ENCODE measurements at places on chromosomes 6 and 20.

DNA sequence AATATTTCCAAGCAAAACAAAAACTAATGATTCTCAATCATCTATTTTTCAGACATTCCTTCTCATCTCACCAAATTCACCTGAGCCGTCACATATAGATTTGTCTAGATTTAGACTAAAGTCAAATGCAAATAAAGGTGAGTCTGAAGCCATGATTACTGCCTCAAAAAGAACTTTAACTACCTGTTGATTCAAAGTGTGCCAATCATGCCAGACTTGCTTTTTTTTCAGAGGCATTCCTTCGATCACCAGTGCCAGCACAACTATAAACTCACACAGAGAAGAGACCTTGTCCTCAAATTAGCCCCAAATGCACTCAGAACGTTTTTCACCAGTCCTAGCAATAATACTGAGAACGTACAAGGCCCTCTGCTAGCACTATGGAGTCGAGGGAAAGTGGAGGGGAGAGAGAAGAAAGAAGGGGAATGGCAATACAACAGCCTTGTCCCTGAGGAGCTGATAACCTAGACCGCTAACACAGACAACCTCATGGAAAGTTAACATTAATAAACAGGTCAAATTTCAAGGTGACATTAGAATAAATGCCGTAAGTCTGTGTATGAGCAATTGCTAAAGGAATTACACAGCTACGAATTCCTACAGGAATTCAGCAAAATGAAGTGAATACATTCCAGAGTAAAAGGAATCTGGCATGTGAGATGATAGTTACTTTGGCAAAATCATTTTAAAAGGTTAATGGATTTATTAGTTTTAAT is 60.9 kb downstream of the EPB41L2 start:
- no peak for DNase-seq

DNA sequence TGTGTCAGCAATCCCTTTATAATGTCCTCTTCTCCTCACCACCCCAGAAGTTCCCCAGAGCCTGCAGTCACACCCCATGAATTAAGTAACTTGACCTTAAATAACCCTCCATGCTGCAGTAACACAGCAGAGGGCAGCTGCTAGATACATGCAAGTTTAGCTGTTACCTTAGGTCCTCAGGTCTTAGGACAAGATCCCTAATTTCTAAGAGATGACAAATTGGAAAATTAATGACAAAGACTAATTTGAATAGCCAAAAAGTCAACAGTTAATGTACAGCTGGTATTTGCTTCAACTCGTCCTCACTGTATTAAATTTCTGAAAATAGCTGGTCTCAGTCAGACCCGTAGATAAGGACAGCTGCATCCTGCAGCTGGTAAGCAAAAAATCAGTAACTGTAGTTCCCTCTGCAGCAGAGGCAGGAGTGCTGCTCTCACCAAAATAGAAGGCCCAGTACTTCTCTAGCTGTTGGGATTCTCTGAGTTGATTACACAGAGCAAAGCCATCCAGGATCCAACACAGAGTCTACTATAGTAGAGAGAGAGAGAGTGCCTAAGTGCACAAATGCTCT is 62.4 kb downstream of the TNFRSF21 start:
- no peak for DNase-seq

DNA sequence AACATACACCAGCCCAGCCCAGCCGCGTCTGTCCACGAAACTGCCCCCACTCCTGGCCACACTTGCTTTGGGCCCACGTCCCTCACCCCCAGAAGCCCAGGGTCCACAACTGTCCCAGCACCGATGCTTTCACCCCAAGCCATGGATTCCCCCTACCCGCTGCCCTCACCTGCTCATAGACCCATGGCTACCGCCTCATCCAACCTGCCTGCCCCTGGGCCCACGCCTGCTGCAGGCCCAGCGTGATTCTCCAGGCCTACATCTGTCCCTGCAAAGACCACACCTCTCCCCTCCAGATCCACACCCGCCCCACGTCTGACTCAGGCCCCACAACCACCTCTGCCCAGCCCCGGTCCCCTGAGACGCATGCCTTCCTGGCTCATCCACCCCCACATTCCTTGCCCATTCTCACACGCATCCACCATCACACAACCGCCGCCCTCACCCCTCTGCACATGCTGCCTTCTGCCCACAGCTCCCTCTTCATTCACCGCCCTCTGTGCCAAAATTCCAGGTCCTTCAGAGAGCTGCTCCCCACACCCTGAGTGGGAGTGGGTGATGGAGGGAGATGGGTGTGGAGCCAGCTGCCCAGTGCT is 86.7 kb downstream of the GRM4 start:
- DNase-seq: no peak

DNA sequence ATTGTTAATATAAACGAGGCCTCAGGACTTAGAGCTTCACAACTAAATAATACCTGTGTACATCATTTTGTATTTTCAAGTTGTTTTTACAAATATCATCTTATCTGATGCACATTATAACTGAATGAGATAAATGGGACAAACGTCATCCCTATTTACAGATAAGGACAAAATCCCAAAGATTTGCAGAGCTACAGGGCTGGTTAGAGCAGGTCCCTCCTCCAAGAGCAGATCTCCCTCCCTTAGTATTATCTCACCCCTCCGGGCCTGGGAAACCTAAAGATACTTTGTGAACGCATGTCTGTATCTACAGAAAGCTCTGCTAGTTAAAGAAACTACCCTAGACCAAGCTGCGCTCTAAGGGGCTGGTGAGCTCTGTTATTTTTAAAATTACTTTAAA is 130.4 kb upstream of the PROKR2 start:
- no peak for DNase-seq

DNA sequence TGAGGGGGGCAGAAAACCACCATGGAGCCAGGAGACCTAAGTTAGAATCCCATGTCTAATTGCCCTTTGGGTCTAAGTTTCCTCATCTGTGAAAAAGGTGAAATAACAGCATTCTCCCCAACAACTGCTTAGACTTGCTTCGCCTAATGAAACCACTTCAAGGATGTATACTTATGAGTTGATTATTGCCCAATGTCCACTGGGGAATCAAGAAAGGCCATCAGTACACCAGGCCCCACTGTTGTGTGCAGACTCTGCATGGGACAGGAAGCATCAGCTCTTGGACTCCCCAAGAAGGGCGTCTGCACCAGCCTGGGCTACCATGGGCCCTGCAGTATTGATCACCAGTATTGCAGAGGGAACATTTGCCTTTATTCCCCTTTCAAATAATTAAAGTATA is 189.6 kb downstream of the MAFB start:
- DNase-seq: no peak

DNA sequence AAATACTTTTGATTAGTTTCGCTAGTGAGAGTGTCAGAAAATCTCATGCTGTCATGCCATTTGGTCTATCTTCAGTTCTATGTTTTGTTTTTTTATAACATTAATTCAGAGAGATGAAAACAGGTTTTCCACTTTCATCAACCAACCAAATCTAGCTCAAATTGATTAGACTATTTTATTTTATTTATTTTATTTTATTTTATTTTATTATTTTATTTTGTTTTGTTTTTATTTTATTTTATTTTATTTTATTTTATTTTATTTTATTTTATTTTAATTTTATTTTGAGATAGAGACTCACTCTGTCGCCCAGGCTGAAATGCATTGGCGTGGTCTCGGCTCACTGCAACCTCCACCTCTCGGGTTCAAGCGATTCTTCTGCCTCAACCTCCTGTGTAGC is 1391.0 kb upstream of the ADGRB3 start:
- DNase-seq: no peak

- DNase-seq: no peak
Observed at GRCh38 chr6:105397987-105398386, 4.9 kb downstream of the PREP start.

- no peak for DNase-seq
Observed at GRCh38 chr6:136744889-136745288, 47.4 kb downstream of the MAP3K5 start.

DNA sequence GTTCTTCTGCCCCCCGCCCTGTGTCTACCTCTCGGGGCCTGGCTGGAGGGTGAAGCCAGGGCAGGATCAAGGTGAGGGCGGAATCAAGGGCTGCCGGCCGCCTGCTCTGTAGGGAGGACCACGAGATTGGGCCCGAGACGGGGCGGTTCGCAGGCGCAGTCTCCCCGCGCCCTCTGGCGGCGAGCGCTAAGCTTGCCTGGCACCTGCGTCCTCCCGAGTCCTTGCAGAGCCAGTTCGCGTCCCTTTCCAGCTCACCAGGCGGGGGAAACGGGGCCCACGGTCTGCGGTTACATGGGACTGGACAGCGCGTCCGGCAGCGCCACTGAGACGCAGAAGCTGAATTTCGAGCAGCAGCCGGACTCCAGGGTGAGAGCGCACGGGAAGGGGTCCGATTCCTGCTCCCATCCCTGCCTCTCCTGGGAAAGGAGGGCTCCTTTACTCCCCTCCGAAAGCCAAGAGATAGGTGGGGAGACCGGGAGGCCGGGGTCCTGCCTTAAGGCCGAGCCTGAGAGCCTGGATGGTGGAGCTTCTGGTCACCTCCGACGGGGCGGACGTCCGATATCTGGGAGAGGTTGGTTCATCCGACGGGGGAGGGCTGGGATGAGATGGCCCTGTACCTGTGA is 3.6 kb upstream of the MATN4 start:
- DNase-seq: peak; percentile 53

- no peak for DNase-seq
Observed at GRCh38 chr20:11110535-11110934, 436.7 kb upstream of the JAG1 start.

GRCh38 chr20:47713163-47713562 is 72.1 kb downstream of the SULF2 start:
- no peak for DNase-seq

DNA sequence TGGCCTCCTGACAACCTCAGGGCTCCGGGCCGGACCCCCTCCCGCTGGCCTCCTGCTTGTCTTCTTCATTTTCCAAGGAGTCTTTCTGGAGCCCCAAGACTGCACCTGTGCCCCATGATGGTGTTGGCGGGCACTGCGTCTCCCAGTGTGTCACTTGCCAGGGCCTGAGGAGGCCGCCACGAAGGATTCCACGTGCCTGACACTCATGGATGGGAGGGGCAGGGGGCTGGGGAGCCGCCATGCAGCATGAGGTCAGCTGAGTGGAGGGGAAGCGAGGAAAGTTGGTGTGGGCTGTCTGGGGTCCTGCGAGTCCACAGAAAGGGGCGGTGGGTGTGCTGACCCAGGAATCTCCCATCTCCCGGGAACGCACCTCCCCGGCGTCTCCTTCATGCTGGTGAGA is 165.7 kb downstream of the SMOC2 start:
- no peak for DNase-seq

- peak; percentile 5 for DNase-seq
Observed at GRCh38 chr6:15879371-15880261, 216.8 kb upstream of the DTNBP1 start.

- no peak for DNase-seq
Observed at GRCh38 chr20:60035486-60035885, 77.3 kb downstream of the CDH26 start.

Data from stimulated activated CD4-positive, alpha-beta T cell treated with anti-CD3 and anti-CD28 coated beads, Interleukin-15, amount 100 ng/mL, for 1 hour (primary cell).